ENCODE measurements at places on chromosomes 16 and 17.

DNA sequence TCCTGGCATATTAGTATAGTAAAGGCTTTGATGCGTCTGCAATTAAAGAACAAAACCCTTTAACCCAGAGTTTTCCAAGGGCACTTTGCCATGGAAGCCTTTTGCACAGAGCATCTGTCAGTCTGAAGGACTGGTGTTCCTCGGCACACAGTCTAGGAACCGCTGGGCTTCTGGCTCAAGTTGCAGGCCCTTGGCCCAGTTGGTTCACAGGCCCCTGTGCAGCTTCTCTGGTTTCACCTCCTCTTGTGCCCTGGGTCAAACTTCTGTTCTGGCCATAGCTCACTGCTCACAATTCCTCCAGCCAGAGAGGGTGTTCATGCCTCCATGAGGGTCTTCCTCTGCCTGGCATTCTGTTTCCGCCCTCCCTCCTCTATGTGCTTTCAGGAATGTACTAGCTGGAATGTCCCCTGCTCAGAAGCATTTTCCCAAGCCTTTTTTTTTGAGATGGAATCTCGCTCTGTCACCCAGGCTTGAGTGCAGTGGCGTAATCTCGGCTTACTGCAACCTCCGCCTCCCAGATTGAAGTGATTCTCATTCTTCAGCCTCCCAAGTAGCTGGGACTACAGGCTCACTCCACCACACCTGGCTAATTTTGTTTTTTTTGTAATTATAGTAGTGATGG, 34.5 kb upstream of the TEX2 start:
- DNase-seq = no peak

GRCh38 chr17:44766409-44767038, 7.7 kb downstream of the ADAM11 start:
- DNase-seq = no peak

- no peak for DNase-seq
Measured at GRCh38 chr17:3851461-3852100, 5.5 kb upstream of the NCBP3 start.

- DNase-seq = peak; percentile 83
Measured at GRCh38 chr17:44221084-44221861, 1.8 kb upstream of the UBTF start.

DNA sequence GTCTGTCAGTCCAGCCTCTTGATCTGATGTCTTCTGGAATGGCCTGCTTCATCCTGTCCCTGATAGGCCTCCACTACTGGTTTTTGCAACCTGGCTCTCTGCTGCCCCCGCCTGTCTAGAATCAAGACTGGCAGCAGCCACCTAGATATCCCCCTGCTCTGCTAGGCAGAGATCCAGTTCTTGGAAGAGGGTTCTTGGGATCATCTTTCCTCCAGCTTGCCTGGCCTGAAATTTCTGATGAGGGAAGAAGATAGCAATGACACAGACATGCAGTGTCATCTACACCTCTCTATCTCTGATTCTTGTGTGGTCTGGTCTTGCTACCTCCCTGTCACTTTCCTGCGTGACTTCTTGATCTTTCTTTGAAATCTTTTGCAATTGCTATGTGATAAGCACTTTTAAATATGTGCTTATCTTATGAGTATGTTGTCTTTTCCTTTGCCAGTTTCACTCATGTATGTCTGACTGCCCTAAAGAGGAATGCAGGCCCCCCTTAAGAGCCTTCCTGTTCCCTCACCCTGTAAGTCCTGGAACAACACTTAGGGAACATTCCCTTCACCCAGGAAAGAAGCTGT, 20.3 kb upstream of the NFATC3 start:
- DNase-seq = peak; percentile 82

- DNase-seq = peak; percentile 39
Measured at GRCh38 chr16:588639-588888, 1.3 kb upstream of the RAB40C start.

DNA sequence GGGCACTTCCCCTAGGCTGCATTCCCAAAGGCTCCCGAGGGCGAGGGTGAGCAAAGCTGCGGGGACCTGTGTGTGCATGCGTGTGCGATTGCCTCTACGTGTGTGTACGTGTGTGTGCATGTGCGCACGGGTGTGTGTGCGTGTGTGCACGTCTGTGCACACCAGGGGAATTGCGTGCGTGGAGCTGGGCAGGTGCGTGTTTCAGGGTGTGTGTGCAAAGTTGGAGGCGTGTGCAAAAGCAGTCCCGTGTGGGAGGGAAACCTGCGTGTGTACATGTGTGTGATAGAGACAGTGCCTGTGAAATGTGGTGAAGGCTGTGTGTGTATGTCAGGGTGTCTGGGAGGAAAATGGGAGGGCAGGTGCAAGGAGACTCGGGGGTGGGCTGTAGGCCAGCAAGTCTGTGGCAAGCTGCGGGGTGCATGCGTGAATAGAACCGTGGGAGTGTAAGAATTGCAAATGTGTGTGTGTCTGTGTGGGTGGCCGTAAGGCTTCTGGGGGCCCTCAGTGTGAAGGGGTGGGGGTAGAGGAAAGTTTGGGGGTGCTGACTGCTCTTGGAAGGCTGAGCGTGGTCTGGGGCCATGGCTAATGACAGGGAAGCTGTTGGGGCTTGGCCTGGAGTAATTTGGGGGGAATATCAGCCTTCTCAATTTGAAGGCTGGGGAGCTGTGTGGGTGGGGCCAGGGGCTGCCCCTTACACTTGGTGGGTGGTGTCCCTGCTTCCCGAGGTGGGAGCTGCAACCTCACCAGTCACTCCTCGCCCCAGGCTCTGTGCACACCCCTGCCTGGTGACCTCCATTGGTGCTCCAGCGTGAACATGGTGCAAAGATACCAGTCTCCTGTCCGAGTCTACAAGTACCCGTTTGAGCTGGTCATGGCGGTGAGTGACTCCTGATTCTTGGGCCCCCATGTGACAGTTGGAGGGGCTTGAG, 644 bp downstream of the SEC14L5 start:
- no peak for DNase-seq

DNA sequence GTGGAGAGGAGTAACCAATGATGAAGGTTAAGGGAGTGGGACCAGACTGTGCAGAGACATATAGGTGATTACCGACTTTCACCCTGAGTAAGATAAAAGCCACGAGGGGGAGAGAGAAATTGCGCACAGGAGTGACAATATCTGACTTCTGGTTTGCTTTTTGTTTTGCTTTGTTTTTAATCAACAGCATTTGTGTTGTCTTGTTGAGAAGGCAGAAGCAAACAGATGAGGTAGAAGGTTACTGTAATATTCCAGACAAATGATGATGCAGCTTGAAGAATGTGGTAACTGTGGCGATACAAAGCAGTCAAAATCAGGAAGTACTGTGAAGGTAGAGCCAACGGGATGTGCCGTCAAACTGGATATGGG, 7.5 kb downstream of the PELP1 start:
- DNase-seq = no peak

DNA sequence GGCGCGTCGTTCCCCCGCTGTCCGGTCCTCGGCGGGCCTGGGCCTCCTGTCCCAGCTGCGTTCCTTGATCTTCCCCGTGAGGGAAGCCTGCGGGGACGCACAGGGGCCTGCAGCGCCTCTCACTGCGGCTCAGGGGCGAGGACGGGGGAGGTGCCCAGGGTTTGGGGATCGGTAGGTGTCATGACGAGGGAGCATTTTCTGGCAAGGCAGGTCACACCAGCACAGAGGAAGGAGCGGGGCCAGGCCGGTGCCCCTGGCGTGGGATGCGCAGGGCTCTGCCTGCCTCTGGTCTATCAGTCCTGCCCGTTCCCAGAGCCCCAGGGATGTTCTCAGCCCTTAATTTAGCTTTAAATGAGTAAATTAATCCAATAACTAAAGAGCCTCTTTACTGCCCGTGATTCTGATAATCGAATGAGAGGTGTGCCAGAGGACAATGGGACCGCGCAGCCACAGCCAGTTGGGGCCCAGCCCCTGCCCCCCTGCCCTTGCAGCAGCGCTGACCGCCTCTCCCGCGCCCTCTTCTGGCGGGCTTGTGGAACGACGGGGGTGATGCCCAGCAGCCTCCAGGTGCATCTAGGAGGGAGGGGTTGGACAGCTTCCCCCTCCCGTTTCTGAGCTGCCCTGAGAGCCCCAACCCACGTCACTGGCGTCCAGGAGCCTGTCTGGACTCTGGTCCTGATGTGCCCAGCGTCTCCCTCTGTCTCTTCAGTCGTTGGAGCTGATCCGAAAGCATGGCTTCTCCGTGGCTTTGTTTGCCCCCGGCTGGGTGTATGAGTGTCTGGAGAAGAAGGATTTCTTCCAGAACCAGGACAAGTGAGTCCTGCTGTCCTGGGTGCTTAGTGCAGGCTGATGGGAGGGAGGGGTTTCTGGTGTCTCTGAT, 7.9 kb downstream of the ENGASE start:
- DNase-seq = peak; percentile 73

DNA sequence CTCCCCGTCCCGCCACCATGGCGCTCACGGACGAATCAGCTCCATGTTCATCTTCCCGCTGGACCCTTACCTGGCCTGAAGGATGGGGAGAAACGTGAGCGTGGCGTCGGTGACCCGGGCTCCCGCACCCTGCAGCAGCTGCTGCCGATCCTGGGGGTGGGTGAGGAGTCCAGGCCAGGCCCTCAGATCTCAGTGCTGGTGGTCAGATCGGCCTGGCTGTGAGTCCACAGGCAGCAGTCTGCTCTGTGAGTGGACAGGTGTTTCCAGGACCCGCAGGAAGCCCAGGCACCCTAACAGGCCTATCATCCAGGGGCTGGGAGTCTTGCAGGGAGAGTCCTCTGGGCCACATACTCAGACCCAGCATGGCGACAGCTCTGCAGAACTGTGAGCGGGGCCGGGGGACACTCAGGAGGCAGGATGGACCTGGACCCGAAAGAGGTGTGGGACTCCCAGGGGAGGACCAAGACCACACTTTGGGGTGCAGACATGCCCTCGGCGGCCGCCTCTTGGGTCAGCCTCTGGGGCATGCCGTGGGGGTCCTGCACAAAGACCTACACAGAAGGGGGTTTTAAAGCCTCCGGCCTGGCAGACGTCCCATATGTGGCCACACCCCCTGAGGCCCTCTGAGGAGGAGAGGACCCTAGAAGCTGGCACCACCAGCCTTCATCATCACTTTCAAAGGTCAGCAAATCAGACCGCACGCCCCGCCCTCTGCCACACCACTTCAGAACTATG, 27.2 kb upstream of the ZNF469 start:
- DNase-seq = no peak

DNA sequence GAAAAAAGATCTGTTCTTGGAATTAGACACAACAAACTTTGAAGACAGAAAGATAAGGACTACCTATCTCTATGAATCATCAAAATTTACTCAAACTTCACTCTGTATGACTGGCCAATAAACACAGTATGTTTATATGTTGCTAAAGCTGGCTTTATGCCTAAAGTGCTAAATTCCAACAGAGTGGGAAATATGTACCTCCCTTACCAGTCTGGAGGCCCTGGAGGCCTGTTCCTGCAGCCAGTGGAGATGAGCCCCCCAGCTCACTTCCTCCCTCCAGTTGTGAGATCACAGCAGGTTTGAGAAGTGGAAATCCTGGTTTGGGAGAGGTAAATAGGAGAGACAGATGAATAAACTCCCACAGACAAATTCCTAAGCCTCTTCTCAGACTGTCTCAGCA, 9.0 kb downstream of the ZNF23 start:
- no peak for DNase-seq

DNA sequence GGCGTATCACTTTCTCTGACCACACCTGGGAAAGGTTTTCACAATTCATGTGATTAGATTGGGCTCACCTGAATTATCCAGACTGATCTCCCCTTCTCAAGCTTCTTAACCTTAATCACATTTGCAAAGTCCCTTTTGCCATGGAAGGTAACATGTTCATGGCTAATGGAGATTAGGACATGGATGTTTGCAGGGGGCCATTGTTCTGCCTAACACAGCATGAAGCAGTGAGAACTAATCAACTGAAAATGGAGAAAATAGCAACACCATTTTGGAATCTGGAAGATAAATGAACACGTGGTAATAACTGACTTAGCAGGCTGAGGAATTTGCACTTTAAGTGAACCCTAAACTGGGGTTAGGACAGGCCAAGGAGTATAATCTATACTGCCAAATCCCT, 25.0 kb upstream of the SBK1 start:
- DNase-seq = no peak

DNA sequence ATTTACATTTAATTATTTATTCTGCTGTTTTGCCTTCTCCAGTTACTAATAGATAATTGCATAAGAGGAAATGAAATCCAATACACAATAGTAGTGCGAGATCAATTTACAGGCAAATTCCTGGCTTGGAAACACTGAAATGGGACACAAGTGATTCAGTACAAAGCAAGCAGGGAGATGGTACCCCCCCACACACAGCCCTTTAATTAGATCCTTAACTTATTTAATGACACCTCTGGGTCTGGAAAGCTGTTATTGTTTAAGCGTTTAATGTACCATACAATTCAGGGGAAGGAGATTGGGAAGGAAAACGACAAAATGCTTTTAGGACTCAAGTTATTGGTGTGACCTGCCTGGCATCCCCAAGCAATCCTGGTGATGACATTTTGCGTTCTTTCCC, 318.2 kb downstream of the NPIPA8 start:
- DNase-seq = no peak

DNA sequence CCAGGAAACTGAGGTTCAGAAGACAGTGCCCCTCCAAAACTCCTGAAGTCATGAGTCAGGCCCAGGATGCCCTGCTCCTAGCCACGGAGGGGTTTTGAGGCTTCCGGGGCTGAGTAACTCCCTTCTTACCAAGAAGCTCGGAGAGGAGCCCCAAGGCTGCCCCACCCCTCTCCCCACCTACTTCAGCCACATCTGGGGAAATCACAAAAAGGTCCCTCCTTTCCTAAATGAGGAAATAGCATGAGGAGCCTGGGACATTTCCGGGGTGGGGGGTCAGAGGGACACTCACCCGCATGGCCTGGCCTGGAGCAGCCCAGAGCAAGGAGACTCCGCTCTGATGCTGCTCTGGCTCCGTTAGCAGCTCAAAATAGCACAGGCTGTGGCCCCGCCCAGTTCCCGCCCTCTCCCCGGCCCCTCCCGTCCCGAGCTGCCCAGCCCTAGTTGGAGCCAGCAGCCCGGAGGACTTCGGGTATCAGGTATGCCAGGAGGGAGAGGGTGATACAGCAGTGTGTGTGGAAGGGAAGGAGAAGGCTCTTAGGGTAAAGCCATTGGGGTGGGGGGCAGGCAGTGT, 40.1 kb downstream of the MYO18A start:
- peak; percentile 80 for DNase-seq

GRCh38 chr17:48219617-48220016, 112.1 kb downstream of the SNX11 start:
- no peak for DNase-seq

GRCh38 chr16:22862046-22862445, 48.1 kb downstream of the HS3ST2 start:
- DNase-seq = no peak

DNA sequence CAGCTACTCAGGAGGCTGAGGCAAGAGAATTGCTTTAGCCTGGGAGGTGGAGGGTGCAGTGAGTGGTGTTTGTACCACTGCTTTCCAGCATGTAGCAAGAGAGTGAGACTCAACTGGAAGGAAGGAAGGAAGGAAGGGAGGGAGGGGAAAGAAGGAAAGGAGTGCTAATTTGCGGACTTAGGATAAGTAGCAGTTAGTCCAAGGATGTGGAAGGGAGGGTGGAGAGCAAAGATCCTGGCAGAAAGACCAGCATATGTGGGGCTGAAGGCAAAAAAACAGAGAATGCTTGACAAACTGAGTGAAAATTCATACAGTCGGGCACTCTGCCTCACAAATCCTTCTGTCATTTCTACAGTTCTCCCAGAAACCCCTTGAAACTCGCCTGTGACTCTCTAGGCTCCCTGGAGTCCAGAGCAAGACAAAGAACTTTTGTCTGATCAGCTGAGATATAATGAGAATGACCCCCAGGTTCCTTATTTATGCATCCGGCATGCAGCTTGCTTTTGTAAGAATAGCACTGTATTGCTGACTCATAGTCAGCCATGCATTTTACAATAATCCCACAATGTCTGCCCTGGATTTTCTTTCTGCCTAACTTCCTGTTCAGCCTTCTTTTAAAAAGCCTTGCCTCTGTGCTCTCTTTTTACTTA, 31.5 kb downstream of the CDK5RAP3 start:
- no peak for DNase-seq

GRCh38 chr16:51107742-51108141, 43.3 kb downstream of the SALL1 start:
- no peak for DNase-seq
